ENCODE measurements at places on chromosomes 16 and 17. TPM values are rescaled to one million over a fixed set of nuclear protein-coding genes. Genes with fewer than 3 reads are reported as not detected.

DNA sequence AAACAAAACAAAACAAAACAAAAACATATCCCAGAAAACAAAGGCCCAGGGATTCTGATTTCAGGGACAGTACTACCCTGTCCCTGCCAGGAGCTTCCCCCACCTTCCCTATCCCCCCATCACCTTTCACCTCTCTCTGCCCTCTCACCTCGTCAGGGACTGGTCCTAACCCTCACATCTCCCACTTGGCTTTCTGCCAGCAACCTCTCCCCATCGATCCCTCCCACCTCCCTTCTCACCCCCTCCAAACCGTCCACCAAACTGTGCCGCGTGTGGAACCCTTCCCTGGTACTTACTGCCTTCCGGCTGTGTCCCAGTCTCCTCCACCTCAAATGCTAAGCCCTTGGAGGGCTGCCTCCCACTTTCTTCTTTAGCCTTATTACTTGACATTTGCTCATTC lies 36.4 kb downstream of the TMEM186 start:
- DNase-seq, result no peak

DNA sequence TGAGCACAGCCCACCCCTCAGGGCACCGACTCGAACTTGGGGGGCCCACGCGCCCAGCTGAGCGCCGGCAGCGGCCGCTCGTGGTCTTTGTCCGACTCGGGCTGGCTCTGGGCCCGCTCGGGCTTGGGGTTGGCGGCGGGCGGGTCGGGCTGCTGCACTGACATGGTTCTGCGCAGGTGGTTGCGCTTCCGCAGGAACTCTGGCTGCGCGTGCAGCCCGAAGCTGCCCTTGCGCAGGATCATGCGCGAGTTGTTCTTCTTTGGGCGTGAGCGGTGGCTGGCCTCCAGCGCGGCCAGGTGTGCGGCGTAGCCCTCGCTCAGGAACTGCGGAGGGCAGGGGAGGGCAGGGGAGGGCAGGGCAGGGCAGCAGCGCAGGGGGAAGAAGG lies 11.1 kb downstream of the PIMREG start:
- peak; percentile 62 for DNase-seq

DNA sequence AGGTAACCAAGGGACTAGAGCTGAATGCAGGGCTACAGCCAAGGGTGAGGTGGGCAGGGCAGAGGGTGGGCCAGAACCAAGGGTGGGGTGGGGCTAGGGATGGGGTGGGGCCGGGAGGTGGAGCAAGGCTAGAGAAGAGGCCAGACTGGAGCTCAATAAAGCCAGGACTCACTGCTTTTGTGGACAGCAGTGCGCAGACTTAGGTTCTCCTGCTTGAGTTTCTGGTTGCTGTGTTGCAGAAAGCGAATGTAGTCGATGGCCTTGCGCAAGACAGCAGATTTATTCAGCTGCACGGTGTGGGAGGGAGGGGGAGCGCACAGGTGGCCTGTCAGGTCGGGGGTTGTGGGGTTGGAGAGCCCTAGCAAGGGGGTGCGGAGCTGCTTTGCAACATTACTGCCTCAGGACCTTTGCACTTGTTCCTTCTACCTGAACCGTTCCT lies 18.7 kb downstream of the SREBF1 start:
- no peak for DNase-seq

DNA sequence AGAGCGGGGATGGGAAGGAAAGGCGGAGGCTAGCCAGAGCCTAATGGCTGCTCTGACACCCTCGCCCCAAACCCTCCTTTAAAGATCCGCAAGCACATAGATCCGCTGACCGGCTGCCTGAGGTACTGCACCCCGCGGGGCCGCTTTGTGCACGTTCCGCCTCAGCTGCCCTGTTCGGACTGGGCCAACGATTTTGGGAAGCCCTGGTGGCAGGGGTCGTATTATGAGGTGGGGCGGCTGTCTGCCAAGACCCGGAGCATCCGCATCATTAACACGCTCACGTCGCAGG lies 663 bp downstream of the CYB5D1 start:
- peak; percentile 72 for DNase-seq

- no peak for DNase-seq
Measured at GRCh38 chr16:56019274-56019673, 144.1 kb upstream of the CES5A start.

GRCh38 chr17:77034677-77035424 lies 105.9 kb upstream of the SEC14L1 start:
- DNase-seq, result no peak

- DNase-seq, result no peak
Measured at GRCh38 chr17:78759969-78760352, 22.1 kb downstream of the CYTH1 start.

DNA sequence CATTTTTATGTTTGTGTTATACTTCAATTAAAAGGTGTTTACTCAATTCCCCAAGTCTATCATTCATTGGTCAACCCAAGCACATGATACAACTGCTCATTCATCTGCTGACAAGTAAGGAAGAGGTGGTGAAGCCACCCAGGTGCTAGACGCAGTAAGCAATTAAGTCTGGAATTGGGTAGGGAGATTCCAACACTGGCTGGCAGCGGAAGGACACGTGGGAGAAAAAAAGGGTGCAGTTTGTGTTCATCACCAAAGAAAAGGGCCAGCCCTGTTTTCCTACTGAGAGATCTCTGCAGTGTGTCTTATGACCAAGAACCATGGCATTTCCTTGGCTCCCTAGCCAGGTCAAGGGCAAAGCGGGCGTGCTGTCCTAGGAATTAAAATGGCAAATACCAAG lies 11.8 kb upstream of the ZNF23 start:
- DNase-seq, result no peak

- no peak for DNase-seq
Measured at GRCh38 chr17:73591296-73592078, 52.8 kb downstream of the SDK2 start.

- DNase-seq, result no peak
Measured at GRCh38 chr17:63686138-63686685, 13.7 kb downstream of the LIMD2 start.

GRCh38 chr17:1398931-1399678 lies 917 bp downstream of the YWHAE start:
- DNase-seq, result no peak

GRCh38 chr16:844638-845350 lies 44.3 kb upstream of the GNG13 start:
- no peak for DNase-seq

GRCh38 chr17:73156887-73157520 lies 7.8 kb upstream of the SSTR2 start:
- no peak for DNase-seq

GRCh38 chr17:1367351-1367745 lies 32.7 kb downstream of the YWHAE start:
- DNase-seq, result no peak

DNA sequence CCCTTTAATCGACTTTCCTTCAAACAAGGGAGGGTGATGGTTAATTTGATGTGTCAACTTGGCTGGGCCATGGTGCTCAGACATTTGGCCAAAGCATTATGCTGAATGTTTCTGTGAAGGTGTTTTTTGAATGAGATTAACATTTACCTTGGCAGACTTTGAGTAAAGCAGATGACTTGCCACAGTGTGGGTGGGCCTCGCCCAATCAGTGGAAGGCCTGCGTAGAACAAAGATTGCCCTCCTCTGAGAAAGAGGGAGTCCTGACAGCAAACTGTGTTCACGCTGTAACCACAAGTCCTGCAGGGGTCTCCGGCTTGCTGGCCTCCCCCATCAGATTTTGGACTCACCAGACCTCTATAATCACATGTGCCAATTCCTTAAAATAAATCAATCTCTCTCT lies 118.7 kb downstream of the SOX9 start:
- DNase-seq, result no peak

- no peak for DNase-seq
Measured at GRCh38 chr17:10041916-10042588, 137.0 kb upstream of the RCVRN start.

DNA sequence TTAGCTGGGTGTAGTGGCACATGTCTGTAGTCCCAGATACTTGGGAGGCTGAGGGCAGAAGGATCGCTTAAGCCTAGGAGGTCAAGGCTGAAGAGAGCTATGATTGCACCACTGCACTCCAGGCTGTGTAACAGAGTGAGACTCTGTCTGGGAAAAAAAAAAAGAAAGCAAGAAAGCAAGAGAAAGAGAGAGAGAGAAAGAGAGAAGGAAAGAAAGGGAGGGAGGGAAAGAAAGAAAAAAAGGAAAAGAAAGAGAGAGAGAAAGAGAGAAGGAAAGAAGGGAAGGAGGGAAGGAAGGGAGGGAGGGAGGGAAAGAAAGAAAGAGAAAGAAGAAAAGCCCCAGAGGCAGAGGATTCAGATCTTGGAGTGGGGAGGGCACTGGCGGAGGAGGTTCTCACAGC lies 6.5 kb downstream of the DHX58 start:
- no peak for DNase-seq

DNA sequence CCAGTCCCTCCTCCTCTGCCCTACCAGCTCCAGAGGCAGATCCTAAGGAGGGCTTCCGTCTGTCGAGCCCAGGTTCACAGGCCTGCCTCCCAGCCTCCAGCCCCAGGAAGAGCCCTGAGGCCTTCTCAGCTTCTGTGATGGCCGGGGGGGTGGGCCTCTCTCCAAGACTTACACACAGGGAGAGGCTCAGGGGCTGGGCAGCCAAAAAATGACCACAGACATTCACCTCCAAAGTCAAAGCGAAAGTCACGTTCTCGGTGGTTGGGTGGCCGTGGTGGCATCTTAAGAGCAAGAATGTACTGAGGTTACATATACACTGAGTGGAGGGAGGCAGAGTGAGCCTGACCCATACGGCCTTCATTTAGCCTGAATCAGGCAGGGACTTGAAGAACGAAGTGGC lies 119.1 kb downstream of the CCDC182 start:
- no peak for DNase-seq

DNA sequence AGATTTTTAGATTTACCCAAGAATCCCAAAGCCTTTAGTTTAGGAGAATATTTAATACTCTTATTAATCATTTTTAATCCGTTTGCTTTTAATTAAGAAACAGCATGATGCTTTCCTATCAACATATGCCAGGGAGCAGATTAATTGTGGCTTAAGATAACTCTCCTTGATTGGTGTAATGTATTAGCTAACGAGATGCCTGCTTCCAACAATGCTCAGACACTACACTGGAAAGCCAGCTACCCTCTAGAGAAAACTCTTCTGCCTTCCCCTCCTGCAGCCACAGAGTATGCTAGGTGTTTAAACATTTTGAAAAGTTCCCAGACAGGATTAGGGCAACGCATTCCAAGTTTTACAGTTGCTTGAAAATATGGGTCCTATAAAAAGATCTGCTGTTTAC lies 142.2 kb downstream of the AATF start:
- DNase-seq, result no peak

DNA sequence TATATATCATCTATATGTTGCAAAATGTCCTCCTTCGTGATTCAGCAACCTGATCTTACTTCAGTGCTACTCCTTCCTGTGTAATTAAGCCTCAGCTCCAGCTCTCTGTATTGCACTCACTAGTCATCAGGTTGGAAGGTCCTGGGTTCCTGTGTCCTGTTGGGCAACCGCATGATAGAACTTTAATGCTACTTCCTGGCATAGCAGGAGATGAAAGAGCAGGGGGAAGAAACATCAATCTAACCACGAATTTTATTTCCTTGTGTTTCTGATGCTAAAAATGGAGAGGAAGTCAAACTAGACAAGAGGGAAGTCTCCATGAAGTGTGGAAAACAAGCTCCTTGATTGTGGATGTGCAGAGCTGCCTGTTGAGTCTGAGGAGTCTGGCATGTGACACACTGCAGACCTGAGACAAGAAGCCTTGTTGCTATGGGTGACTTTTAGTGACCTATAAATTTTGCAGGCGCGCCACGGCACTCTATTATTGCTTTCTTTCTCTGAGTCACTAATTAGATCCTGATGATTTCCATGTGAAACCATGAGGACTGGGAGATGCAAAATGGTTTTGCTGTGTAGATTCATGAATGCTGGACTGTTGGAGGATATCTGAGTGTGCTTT lies 25.6 kb downstream of the IGSF6 start:
- DNase-seq, result no peak

DNA sequence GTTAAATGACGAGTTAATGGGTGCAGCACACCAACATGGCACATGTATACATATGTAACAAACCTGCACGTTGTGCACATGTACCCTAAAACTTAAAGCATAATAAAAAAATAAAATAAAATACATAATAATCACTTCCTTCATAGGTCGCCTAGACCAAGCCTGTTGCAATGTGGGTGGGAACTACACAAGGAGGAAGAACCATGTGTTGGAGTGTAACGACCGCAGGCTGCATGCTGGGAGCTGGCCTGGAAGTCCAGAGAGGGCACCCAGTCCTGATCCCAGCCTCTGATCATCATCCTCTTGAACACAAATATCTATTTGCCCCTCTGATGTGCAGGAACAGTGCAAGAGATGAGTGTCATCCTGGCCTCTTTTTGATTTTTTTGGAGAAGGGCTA lies 224.7 kb upstream of the ASIC2 start:
- no peak for DNase-seq

GRCh38 chr16:86347090-86347489 lies 163.2 kb upstream of the FOXF1 start:
- no peak for DNase-seq

- no peak for DNase-seq
Measured at GRCh38 chr17:81274471-81274855, 20.6 kb downstream of the SLC38A10 start.

- DNase-seq, result no peak
Measured at GRCh38 chr17:80663781-80664206, 119.2 kb downstream of the RPTOR start.

- no peak for DNase-seq
Measured at GRCh38 chr16:79429381-79430190, 171.0 kb downstream of the MAF start.

DNA sequence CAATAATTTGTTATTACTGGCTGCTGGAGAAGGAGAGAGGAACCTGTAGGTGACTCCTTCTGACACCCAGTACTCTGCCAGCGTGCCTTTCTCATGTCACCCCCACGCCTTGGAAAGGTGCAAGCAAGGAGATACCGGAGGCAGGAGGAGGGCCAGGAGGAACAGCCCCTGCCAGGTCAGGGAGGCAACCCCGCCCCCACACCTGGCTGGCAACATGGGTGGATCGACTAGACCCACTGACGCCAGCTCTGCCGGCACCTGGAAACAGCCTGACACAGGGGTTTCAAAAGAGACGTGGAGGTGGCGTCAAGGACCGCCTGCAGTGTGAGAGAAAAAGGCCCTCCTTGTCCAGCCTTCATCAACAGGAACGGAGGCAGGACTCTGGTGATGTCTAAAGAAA lies 62.3 kb downstream of the CYB5B start:
- DNase-seq, result no peak

The POLR2A gene
- total RNA-seq, result 170 TPM

The SLC5A2 gene
- total RNA-seq, result 1.1 TPM

The KRTAP4-5 gene
- total RNA-seq, result not detected

The UNK gene
- 35.0 TPM for total RNA-seq

The VMO1 gene
- 2.1 TPM for total RNA-seq

The ORMDL3 gene
- total RNA-seq, result 54.1 TPM

The ODAD4 gene
- total RNA-seq, result 1.2 TPM

The LGALS9 gene
- total RNA-seq, result 5.7 TPM

The WFDC1 gene
- 0.41 TPM for total RNA-seq

The TEKT3 gene
- total RNA-seq, result 2.3 TPM

The HBM gene
- total RNA-seq, result not detected

The FBXO39 gene
- not detected for total RNA-seq

Measured in WTC11 (cell line).